ENCODE measurements at places on chromosomes 7 and 10.

DNA sequence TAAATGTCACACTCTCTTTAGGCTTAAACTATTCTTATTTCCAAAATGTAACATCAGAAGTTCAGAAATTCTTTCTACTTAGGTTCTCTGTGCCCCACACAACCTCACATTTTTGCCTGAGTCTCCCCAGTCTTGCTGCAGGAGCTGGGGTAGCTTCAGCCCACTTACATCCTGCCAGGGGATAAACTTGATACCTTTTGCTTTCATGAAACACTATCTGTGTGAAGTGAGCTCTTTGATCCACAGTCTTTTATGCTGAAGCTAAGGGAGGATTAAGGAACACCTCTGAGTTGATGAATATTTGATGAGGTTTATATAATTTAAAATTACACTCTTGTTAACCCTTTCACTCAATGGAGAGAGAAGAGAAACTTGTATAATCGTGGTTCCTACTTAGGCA lies 341.0 kb downstream of the AUTS2 start:
- DNase-seq, result no peak

DNA sequence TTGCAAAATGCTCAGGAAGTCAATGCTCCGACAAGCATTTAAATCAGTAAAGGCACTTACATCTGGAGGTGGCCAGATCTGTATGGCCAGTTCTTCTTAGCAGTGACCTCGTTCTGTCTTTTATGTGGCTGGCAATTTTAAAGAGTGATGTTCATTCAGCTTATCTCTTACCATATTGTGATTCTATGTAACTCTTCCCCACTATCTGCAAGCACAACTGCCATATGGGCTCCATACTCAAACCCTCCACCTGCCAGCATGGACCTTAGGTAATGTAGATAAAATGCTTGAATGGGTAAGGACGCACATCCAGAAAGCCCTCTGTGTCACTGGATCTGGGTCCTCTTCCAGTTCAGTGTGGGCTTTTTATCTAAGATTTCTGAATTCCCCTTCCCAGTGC lies 42.4 kb upstream of the STK17A start:
- DNase-seq, result no peak

GRCh38 chr7:40680657-40681056 lies 545.9 kb downstream of the SUGCT start:
- DNase-seq, result no peak

GRCh38 chr7:94348142-94348541 lies 46.6 kb upstream of the COL1A2 start:
- DNase-seq, result peak; percentile 95

- DNase-seq, result peak; percentile 52
Observed at GRCh38 chr10:83555264-83555663, 584.0 kb upstream of the GHITM start.
